AG04449 (cell line): ENCODE measurements at places on chromosomes 2 and 18.

- DNase-seq, result no peak
Observed at GRCh38 chr2:221156062-221156734, 415.9 kb downstream of the EPHA4 start.

- DNase-seq, result no peak
Observed at GRCh38 chr2:103135679-103136078, 373.8 kb downstream of the TMEM182 start.

GRCh38 chr2:97678298-97678697 lies 8.8 kb downstream of the C2orf92 start:
- no peak for DNase-seq

DNA sequence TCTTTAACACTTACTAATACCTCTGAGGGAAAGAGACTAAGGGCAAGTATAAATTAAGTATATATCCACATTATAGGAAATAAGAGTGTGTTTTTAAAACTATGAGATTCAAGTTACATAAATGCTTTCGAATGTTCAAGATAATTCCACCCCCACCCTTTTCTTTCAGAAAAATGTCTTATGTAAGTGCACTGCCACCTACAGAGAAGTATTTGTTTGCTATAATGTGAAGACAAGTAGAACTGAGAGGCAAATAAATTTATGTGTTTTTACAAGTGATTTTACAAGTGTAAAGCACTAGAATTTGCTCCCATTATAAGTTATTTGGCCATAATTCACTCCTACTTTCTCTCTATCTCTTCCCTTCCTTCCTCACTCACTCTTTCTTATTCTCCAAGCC lies 99.9 kb upstream of the CRACDL start:
- no peak for DNase-seq

DNA sequence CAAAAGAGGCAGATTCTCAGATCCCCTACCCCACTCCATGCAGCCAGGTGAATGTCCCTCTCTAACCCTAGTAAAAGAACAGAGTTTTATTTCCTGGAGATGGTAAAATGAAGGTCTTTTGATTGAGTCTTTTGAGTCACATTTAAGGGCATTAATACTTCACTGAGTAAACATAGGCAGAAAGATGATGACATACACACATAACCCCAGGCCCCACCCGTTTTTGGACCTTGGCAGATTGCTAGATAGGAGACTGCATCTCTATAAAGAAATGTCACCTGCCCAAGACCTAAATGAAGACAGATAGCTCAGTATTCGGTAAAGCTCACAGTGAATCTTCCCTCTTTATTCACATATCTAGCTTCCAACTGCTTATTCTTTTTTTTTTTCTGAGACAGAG lies 28.3 kb upstream of the PEX13 start:
- no peak for DNase-seq

- no peak for DNase-seq
Observed at GRCh38 chr2:232075080-232075479, 113.6 kb downstream of the DIS3L2 start.

GRCh38 chr18:61308795-61309393 lies 24.3 kb upstream of the CDH20 start:
- DNase-seq, result no peak

GRCh38 chr2:96664366-96664925 lies 21.9 kb downstream of the FER1L5 start:
- DNase-seq, result no peak

- DNase-seq, result peak; percentile 42
Observed at GRCh38 chr2:80001701-80002101, 302.9 kb downstream of the LRRTM1 start.

GRCh38 chr2:185583058-185583816 lies 155.4 kb upstream of the FSIP2 start:
- DNase-seq, result no peak
